Pons (tissue), 1 donor: ENCODE measurements at places on chromosomes 2 and 18.

DNA sequence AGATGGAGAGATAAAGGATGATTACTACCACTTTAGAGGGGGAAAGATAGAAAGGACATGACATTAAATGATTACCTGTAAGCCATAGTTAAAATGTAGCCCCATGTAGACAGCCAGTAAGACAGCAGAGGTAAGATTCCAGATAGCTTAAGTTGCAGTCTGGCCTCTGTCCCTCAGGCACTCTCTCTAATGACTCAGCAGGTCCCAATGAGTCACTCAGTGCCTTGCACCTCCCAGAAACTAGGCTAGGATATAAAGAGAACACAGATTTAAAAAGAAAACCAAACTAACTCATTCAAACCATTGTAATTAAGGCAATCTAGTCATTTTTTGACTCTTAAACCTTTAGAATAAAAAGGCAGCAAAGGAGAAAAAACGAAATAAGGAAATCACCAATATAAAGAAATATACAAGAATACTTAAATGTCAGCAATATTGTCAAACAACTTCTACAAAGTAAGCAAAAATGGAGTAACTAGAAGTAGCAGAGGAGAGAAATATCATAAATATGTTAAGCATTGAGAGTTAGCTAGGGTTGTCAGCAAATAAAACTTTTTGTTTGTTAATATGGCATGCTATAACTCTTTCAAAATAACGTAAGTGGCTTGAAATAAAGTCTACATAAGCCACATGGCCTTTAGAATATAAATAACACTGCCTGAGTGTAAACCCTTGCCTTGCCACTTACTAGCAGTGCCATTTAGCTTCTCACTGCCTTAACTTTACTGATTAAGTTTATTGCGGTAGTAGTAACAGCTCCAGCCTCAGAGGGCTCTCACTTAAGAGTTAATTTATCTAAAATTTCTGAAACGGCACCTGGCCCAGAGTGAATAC, 48.5 kb downstream of the SOCS6 start:
- DNase-seq: no peak

DNA sequence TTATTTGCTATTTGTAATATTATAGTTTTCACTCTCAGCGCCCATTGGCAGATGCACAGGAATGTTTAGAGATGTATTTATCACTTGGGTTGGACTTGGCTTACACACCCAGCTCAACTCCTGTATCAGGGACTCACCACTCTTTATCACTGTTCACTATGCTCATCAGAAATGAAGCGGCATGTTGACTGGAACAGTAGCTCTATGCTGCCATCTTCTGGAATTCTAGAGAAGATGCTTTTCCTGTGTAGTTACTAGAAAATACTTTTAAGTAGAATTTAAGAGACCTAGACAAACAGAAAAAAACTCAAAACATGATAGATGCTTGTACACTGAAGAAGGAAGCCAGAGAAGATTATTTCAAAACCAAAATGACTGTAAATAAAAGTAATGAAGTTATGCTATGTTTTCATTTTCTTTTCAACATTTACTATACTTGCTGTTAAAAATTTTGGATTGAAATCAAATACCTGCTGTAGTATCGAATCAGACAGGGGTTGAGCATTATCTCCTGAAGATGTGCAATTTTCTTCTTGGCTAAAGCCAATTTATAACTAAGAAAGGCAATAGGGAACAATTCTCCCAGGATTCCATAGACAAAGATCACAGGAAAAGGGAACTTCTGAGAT, 47.4 kb upstream of the NXPH2 start:
- DNase-seq: peak; percentile 84

GRCh38 chr2:154698296-154698720, at the start of gene KCNJ3:
TSS of gene KCNJ3 (plus strand) at chr2:154698695. CDS start at chr2:154698776, 81 bp downstream.
- no peak for DNase-seq

GRCh38 chr2:82344670-82345069, 2040.1 kb upstream of the LRRTM1 start:
- no peak for DNase-seq

DNA sequence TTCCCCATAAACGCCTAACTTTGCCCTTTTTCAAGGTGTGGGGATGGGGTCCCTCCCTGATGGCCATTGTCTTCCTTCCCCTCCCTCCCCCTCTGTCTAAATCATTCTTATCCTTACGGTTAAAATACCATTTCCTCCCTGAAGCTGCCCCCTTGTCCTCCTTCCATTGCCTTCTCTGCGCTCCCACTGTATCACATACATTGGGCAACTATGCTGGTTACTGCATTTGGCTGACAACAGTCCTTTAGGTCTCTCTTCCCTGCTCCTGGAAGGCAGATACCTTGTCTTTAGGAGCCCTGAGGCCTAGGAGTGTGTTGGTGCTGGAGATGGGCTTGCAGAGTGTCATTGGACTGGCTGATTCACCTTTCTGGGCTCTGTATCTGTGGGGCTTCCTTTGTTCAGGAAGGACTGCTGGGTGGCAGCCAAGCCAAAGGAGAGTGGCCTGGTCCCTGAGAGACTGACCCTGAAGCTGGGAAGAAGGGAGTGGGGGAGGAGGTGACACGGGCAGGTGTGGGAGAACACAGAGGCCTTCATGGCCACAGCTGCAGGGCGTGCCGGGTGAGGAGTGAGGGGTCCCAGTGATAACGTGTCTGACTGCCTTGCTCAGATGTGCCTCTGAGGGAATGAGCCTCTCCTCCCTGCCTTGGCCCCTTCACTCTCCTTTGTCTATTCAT, 2.2 kb downstream of the WNT6 start:
- DNase-seq: no peak

GRCh38 chr2:96485350-96485749, 19.8 kb downstream of the NEURL3 start:
- DNase-seq: no peak

- DNase-seq: no peak
Measured at GRCh38 chr2:230905448-230906421, 19.3 kb downstream of the GPR55 start.

DNA sequence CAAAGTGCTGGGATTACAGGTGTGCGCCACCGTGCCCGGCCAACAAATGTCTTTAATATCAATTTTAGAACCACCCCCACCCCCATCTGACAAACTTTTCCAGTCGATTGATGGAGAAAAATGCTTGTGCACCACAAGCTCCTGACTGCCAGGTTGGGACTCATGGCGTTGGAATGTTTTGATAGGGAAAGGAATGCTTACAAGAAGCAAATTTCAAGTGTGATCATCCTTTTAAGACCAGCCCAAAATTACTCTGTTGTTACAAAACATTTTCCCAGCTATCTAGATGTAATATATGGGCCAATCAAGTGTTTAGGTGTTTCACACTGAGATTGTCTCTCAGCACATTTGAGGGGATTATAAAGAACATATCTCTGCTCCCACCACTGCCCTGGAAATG, 45.2 kb downstream of the UBXN4 start:
- DNase-seq: no peak

DNA sequence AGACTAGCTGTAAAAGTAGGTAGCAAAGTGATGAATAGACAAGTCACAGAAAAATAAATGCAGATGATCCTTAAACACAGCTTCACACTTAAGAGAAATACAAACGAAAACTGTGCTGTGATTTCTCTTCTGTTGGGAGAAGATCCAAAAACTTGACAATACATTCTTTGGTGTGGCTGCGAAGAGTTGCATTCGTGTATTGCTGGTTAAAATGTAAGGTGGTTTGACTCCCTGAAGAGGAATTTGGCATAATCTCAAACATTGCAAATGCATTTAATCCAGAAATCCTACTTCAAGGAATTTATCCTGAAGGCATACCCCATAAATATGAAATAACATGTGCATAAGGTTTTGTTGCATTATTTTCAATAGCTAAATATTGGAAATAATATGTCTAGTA, 7.1 kb downstream of the CCNYL1 start:
- DNase-seq: peak; percentile 17

DNA sequence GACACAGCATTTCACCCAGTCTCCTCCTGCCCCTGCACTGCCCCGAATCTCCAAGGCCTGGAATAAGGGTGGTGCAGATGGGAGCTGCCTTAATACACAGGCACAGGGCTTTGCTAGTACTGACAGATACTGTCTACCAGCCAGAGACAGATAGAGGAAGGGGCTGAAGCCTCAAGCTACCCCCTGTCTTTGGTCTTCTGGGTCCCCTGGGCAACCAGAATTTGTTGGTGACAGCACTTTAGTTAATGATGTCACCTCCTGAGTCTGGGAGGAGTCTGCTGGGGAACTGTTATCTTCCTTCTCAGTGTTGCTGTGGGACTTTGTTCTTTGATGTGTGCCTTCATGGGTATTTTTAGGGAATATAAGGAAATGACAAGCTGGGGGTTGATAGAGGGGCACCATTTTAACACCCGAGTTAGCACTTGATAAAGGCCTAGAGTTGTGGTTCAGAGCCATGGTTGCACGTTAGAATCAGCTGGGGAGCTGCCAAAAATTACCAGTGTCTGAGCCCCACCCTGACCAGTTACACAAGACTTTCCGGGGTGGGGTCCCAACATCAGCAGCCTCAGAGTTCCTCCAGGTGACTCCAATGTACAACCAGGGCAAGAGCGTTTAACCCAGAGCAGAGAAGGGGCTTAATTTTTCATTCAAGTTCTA, 136.8 kb downstream of the SMAD7 start:
- no peak for DNase-seq

DNA sequence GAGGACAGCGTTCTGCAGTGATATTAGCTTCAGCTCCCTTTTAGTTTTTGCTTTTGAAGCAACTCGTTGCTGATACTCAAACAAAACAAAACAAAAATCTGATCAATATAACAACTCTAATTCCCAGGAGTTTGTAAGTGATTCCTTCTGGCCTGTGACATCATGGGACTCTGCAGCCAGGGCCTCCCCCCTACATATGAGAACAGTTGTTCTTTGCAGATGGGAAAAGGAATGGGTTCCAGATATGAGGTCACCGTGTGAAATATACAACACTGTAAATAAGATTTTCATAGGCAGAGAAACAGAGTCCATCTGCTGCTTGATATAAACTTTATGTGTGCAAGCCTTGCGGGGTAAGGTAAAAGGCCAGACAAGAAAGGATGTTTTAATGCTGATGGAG, 56.7 kb downstream of the DIS3L2 start:
- DNase-seq: no peak

- DNase-seq: no peak
Measured at GRCh38 chr2:207955456-207955855, 69.9 kb downstream of the PLEKHM3 start.

DNA sequence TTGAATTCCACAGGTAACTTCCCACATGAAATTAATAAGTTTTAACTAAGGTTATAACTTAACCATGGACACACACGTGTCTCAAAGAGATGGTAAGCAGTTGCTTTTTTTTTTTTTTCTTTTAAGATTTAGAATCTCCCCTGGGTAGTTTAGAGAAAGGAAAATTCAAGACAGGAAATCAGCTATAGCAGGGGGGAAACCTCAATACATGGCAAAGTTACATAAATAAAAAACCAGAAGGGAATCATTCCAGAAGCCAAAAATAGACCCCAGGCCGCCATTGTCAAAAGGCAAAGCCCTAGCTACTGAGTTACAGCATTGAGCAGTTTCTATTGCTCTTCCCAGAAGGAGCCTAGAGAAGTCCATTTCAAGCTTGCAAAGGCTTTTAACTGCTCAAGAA, 91.5 kb upstream of the ZNF236 start:
- no peak for DNase-seq
